A549 treated with CpdA at 1 μM for 4 hours (cell line): ENCODE measurements at places on chromosomes 13 and 19. TPM values are rescaled to one million over a fixed set of nuclear protein-coding genes. Genes with fewer than 3 reads are reported as not detected.

Gene KANK2
- 26.5 to 40.8 TPM (median 35.1 TPM) in 5 replicates for total RNA-seq

Gene CCDC169
- 0.30 to 0.47 TPM (median 0.40 TPM) in 5 replicates for total RNA-seq

Gene WDR88
- not detected in 5 replicates for total RNA-seq

Gene SYNGR4
- 2.2 to 4.0 TPM (median 3.3 TPM) in 5 replicates for total RNA-seq

Gene TMEM86B
- total RNA-seq = 2.7 to 6.3 TPM (median 5.5 TPM) in 5 replicates

Gene ZNF808
- total RNA-seq = 0.03 to 0.65 TPM (median 0.17 TPM) in 4 of 5 replicates, not detected in the other

Gene ATP4A
- 0.01 TPM in 1 of 5 replicates, not detected in the others for total RNA-seq

Gene ZNF878
- not detected in 5 replicates for total RNA-seq

Gene GPC5
- total RNA-seq = not detected in 5 replicates

Gene PSG6
- total RNA-seq = not detected in 5 replicates

Gene TBCB
- 395 to 543 TPM (median 523 TPM) in 5 replicates for total RNA-seq

Gene IL11
- 79.7 to 115 TPM (median 99.1 TPM) in 5 replicates for total RNA-seq

Gene ZNF700
- total RNA-seq = 0.15 to 0.52 TPM (median 0.24 TPM) in 5 replicates

Gene ZNF225
- 2.1 to 4.6 TPM (median 3.0 TPM) in 5 replicates for total RNA-seq

Gene DZIP1
- 11.5 to 16.6 TPM (median 14.3 TPM) in 5 replicates for total RNA-seq

Gene PRDX2
- 0.41 to 0.94 TPM (median 0.74 TPM) in 5 replicates for total RNA-seq

Gene ZIC2
- 10.0 to 13.9 TPM (median 12.4 TPM) in 5 replicates for total RNA-seq

Gene GNG8
- not detected in 5 replicates for total RNA-seq

Gene ANGPTL4
- 32.4 to 60.0 TPM (median 48.8 TPM) in 5 replicates for total RNA-seq

Gene ZNF211
- total RNA-seq = 4.7 to 7.1 TPM (median 6.6 TPM) in 5 replicates

Gene DLL3
- 7.7 to 11.3 TPM (median 10.4 TPM) in 5 replicates for total RNA-seq

Gene NDUFA7
- 48.9 to 89.8 TPM (median 84.6 TPM) in 5 replicates for total RNA-seq

Gene RASGRP4
- total RNA-seq = 0.06 to 0.20 TPM (median 0.07 TPM) in 3 of 5 replicates, not detected in the others

Gene ELL
- total RNA-seq = 4.0 to 5.2 TPM (median 5.0 TPM) in 5 replicates

Gene CD22
- total RNA-seq = 0.59 to 1.4 TPM (median 0.90 TPM) in 5 replicates

Gene ATP7B
- 1.6 to 2.6 TPM (median 2.5 TPM) in 5 replicates for total RNA-seq

Gene URAD
- total RNA-seq = not detected in 5 replicates

Gene RTBDN
- 0.10 to 0.77 TPM (median 0.27 TPM) in 4 of 5 replicates, not detected in the other for total RNA-seq

Gene USP12
- total RNA-seq = 18.0 to 22.5 TPM (median 20.7 TPM) in 5 replicates

Gene SOX1
- not detected in 5 replicates for total RNA-seq
